ENCODE measurements at places on chromosomes 2 and 18.

GRCh38 chr2:44450806-44451205 lies 89.1 kb downstream of the CAMKMT start:
- DNase-seq = no peak

DNA sequence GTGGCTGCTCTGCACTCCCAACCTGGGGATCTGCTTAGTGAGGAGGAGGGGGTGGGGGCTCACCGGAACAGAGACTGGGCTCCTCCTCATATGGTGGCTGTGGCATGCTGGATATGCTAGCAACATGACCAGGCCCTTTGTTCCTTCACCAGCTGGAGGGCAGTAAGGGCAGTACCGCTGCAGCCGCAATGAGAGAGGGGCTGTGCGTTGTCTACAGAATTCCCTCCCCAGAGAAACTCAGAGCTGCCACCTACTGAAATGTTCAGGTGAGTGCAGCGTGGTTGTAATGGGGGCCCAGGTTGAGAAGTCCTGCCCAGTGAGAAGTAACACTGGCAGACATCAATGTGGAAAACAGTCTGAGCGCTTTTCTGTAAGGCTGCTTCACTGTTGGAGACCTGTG lies 1211.9 kb upstream of the NXPH2 start:
- DNase-seq = no peak

DNA sequence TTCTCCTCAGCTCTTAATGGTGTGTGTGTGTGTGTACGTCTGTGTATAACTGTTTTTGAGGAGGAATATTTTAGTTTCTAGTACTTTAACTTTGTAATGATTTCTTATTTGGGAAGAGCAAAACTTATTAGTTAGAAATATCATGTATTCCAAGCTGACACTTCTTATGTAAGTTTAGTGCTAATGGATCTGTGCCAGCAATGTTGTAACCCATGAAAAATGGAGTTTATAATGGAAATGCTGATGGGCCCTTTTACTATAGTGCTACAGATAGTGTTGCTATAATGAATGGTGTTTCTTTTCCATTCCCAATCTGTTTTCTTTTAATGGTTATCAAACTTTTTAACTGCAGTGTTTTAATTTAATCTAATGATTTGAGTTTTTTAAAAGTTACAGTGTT lies 49.8 kb upstream of the OTX1 start:
- DNase-seq = no peak

DNA sequence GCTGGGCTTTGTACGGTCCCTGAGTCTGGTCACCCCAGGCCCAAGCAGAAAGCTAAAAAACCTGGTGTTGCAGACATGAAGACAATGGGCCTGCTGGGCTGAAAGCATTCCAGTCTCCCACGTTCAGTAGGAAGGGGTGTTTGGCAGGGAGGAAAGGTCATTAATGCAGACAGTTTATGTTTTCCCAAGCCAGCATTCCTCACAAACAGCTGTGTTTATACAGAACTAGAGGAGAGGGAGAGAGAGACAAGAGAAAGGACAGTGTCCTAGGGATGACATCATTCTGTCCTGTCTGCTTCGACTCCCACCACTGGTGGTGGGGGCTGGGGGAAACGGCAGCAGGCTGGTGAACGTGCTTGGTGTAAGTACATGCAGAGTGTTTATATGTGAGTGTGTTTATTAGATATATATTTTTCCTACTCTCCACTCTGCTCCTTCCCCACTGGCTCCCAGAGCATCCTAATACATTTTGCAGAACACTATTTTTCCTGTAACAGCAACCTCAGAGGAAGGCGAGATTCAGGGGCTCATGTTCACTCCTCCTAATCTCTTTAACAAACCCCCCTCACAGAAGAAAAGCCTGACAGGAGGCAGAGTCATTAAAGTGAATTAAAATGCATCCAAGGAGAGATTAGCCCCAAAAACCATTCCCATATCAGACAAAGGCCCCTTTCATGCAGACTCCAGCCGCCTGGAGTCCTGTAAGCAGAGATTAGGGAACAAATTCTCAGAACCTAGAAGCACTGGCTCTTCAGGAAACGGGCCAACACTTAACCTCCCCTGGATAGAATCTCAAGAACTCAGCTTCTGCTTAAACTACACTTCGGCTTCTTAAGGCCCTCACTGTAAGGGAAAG lies 380.4 kb downstream of the TNS1 start:
- no peak for DNase-seq

DNA sequence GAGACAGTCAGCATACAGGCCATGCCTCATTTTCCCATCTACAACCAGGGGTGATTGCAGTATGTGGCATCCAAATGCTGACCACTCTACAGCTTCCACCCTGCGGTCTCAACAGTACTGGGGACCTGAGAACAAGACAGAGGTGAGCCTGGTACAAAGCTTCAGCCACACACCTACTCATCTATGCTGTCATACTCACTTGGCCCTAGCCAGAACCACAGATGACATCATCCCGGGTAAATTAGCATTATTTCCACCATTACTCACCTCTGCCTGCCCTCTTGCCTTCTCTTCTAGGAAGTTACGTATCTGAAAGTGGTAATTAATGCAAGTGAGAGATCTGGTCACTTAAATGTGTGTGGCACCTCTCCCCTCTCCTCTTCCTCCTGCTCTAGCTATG lies 208.2 kb upstream of the ARL4C start:
- DNase-seq = no peak

DNA sequence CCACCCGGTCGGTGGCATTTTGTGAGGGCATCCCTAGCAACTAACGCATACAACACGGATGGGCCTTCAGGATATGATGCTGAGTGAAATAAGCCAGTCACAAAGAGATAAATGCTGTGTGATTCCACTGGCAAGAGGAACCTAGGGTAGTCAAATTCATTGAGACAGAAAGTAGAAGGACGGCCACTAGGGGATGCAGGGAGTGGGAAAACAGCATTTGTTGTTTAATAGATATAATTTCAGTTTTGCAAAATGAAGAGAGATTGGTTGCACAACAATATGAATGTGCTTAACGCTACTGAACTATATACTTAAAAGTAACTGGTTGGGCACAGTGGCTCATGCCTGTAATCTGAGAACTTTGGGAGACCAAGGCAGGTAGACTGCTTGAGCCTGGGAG lies 112.9 kb downstream of the AFF3 start:
- no peak for DNase-seq

GRCh38 chr2:112061840-112062239 lies 6.8 kb downstream of the TMEM87B start:
- DNase-seq = no peak

DNA sequence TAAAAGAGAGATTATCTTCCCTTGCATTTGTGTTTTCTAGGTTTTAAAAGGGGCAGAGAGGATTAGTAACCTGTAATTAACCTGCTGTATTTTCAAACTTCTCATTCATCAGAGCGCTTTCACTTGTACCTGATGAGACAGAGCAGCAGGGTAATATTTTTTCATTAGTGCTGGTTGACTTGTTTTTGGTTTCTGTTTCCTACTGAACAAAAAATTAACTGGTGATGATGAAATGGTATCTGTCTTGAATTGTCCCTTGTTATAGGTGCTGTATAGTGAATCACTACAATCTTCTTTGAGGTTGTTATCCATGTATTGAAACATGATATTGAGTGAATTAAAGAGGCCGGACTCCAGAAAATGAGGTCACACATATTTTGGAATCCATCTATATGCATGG lies 37.9 kb downstream of the CDH20 start:
- DNase-seq = no peak

DNA sequence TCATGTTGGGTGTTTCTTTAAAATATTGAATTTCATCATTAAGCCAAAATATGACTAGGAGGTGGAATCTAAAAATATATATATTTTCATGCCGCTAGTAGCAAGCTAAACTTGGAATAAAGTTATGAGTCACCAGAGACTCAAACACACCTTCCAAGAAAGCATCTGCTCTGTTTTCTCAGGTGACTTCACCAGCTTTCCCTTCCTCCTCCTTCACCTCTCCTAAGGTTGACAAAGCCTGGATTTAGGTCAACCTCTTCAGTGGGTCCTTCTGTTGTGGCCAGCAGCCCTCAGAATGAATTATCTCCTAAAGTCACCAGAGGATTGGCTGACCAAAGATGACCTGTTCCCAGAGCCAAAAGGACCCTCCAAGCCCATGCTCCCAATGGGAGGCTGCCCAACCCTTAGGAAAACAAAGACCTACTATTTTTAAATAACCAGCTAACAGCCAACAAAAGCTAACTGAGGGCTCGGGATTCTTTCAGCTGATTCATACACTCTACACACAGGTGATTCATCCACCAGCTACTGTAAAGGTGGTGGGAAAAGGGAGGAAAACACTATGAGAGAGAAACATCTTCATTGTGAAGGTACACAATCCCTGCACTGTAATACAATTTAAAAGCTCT lies 113.9 kb downstream of the MYO5B start:
- DNase-seq = no peak

DNA sequence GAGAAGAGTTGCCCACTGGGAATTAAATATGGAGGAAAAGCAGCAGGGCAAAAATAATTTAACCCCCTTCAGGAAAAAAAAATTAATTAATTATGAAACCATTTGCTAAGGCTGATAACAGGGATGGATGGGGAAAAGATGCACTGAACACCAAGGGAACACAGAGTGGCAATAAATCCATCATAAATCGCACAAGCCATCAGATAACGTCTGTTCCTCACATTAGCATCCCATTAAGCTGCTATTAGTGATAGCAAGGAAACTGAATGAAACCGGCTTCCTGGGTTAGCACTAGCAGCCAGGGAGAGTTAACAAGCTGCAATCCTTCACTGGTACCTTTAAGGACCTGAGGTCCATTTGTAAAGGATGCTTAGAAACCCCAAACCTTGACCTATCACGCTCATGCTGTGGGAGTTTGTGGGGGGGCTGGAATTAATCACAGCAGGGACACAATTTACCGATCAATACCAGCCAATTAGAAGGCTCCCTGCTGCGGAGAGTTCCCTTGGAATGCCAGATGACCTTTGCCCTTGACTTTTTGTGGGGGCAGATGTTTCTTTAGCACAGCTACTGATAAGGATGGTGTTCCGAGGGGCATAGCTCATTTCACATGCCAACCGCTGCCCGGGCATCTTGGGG lies 175.5 kb upstream of the KLF7 start:
- no peak for DNase-seq

GRCh38 chr18:9688036-9688741 lies 19.9 kb upstream of the RAB31 start:
- DNase-seq = no peak

- DNase-seq = no peak
Measured at GRCh38 chr2:183604065-183604464, 479.8 kb downstream of the NUP35 start.

- DNase-seq = no peak
Measured at GRCh38 chr2:179170901-179171300, 93.7 kb downstream of the SESTD1 start.

GRCh38 chr2:54261537-54261936 lies 5.5 kb upstream of the TSPYL6 start:
- DNase-seq = no peak

- no peak for DNase-seq
Measured at GRCh38 chr2:130241041-130241707, 42.9 kb upstream of the TUBA3E start.

- DNase-seq = no peak
Measured at GRCh38 chr2:68969736-68970490, 4.5 kb upstream of the GKN1 start.

All from activated T-cell treated with anti-CD3 and anti-CD28 coated beads, Interleukin-2, amount 50 U/mL, for 24 hours (primary cell).